ENCODE measurements at places on chromosomes 3 and 15.

GRCh38 chr3:120349855-120350125 is 636 bp upstream of the LRRC58 start:
- DNase-seq: no peak

- no peak for DNase-seq
Observed at GRCh38 chr15:71330638-71331162, 215.4 kb downstream of the THSD4 start.

DNA sequence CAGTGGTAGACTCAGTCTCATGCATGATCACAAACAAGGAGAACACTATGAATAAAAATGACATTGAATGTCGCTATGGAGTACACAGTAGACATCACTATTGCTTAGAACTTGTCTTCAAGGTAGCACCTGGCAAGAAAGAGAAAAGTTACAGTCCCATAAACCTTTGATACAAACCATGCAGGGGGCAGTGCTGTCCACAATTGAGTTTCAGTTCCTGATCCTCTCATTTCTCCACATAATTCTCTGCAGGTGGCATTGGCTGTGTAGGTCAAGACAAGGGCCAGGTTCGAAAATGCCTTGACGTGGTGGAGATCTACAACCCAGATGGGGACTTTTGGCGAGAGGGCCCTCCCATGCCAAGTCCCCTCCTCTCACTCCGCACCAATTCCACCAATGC is 47.9 kb downstream of the KBTBD12 start:
- no peak for DNase-seq

DNA sequence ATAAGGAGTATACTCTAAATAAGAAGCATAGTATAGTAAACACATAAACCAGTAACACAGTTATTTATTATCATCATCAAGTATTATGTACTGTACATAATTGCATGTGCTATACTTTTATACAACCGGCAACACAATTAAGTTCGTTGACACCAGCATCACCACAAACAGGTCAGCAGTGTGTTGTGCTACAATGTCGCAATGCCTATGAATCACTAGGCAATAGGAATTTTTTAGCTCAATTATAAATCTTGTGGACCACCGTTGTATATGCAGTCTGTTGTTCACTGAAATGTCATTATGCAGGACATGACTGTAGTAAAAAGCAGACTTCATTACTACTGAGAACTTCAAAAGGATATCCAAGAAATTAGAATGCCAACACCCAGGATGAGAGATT is 177.0 kb downstream of the PDCD6IP start:
- no peak for DNase-seq

Measured in brain microvascular endothelial cell (primary cell).